Left colon (tissue), 2 donors: ENCODE measurements at places on chromosomes 2 and 18.

GRCh38 chr2:145304501-145304900, 784.6 kb upstream of the ZEB2 start:
- DNase-seq: no peak

- no peak for DNase-seq
These were observed 291.3 kb downstream of the BCL11A start for GRCh38 chr2:60262178-60262577.

DNA sequence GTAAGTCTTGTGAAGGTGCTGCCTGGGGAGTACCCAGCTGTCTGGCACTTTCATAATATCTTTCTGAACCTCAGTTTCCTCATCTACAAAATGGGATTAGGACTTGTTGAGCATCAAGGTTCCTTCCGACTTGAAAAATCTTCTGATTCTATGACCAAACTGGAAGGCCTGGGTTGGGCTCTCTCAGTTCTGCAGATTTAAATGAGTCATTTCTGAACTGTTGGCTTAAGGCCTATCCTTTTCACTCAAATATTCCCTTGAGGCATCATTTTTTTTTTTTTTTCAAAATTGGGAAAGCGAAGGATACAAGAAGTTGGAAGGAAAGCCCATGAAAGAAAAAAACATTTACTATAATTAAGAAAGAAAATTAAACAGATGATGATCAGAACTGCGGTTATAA, 40.8 kb upstream of the CYP1B1 start:
- no peak for DNase-seq

GRCh38 chr2:11767779-11768178, 21.3 kb downstream of the LPIN1 start:
- no peak for DNase-seq

DNA sequence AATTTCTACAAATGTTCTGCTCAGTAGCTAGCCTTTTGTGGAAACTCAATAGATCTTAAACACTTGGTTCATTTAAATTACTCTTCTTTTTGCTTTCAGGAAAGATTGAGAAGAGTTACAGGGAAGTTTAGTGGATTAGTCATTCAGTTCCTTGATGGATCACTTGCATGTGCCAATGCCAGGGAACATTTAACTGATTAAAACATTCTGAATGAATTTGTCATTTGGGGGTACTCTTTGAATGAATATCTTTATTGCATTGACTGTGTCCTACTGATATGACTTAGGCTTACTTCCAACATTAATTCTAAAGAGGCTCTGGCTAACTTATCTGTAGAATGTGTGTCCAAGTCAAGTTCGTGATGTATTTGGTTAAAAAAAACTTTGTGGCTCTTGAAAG, 199.8 kb downstream of the PLCL1 start:
- no peak for DNase-seq

DNA sequence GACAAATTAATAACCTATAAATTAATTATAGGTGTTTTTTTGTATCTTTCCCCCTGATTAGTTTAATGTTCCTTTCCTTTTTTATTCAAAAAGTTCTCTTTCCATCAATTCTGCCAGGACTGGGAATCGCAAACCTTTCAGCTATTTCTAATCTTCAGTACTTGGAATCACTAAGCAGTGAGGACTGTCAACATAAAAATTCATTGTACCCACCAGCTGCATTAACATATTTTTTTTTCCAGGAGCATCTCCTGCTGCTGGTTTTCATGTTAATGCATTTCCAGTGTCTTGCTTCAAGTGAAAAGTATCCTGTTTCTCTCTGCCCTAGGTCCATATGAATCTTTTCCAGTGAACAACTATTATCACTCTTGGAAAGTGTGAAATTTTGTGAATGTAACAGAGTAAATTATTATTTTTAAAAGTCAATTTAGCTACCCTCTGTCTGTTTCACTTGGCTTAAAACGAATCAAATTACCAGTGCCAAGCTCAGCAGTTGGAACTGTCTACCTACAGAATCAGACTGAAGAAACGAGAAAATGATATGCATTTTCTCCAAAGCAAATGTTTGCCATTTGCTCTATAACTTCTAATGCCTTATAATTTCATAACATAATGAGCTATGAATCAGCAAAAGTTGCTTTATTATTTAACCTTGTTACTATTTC, 804.4 kb downstream of the EPHA4 start:
- DNase-seq: no peak

- DNase-seq: no peak
These were observed 2.0 kb downstream of the GAREM2 start for GRCh38 chr2:26174691-26175465.

DNA sequence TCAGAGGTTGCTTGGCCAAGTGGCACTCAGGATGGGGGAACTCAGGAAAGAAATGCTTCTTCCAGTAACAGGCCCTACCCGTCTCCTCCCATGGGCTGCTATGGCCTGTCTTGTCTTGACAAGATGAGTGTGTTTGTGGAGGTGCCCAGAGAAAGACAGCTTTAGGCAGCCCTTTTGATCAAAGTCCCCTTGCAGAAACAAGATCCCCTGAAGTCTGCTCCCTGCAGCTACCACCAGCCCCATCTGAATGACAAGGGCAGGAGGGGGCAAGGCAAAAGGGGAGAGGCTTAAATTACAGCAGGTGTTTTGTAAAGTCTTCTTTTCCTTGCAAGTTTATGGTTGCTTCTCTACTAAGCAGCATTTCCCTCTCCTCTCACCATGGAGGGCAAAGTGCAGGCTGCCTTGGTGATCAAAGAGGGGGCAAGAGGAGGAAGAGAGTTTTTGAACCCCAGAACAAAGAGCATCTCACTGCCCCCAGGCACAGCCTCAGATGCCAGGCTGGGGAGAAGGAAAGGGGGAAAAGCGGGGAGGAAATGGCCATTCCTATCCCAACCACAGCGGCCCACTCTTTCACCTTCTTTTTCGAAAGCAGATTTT, 6.7 kb downstream of the EVA1A start:
- no peak for DNase-seq

GRCh38 chr2:62362561-62362960, 143.4 kb downstream of the TMEM17 start:
- DNase-seq: no peak

DNA sequence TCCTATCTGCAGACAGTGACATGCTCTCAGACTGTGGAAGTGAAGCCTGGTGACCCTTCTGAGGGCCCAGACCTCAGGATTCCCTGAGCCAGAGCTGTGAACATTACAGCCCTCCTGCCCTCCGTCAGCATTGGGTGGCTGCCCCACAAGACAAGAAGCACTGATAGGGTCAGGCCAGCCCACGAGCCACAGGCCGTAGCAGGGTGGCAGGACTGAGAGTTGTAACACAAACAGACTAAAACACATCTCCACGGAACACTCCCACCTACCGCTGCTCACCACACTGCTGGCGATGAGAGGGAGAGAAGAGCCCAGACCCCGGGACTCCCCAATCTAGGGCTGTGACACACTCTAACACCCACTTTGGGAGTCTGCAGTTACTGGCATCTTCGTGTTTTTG, 264.8 kb upstream of the FSIP2 start:
- DNase-seq: no peak

GRCh38 chr2:156955701-156956100, 301.8 kb upstream of the GALNT5 start:
- no peak for DNase-seq

- DNase-seq: no peak
These were observed 416.0 kb upstream of the CNTNAP5 start for GRCh38 chr2:123609077-123609476.
